ENCODE measurements at places on chromosomes 6 and 20.

DNA sequence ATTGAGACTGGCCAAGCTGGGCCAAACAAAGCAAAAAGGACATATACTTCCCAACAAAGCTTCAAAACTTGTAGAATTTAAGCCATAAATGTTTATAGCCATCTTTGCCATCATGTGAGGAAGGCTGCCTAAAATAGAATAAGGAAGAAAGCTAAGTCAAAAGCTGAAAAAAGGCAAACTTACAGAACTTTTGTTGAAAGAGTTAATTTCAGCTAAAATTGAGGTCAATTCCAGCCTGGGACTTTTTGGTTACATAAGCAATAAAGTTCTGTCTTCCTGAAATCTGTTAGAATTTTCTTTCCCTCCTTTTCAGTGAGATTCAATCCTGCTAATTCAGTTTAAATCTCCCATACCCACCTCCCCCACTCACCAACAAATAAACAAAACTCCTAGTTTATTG lies 227.9 kb upstream of the MARCKS start:
- DNase-seq, result no peak

GRCh38 chr20:34129518-34130162 lies 17.6 kb upstream of the EIF2S2 start:
- peak; percentile 20 for DNase-seq

DNA sequence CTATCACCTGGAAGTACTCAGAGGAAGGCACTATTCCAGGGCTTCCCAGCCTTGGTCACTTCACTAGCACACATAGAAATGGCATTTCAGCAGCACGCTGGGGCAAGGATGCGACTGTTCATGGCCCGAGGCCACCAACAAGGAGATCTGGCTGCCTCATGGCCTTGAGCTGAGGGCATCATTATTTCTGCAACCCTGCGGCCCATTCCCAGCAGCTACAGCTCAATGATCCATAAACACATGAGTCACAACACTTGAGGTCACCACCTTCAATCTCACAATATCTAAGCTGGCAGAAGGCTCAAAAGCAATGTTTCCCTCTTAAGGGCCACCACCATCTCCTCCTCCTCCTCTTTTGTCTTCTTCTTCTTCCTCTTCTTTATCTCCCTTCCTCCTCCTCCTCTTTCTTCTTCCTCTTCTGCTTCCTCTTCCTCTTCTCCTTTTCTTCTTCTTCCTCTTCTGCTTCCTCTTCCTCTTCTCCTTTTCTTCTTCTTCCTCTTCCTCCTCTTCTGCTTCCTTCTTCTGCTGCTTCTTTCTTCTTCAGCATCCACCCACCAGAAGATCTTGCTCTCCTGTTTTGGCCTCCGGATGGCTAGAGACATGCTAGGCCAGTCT lies 382.9 kb upstream of the CNR1 start:
- no peak for DNase-seq

- no peak for DNase-seq
Measured at GRCh38 chr20:61288331-61288784, 36.3 kb downstream of the CDH4 start.

- no peak for DNase-seq
Measured at GRCh38 chr6:148888856-148889255, 142.0 kb downstream of the UST start.

DNA sequence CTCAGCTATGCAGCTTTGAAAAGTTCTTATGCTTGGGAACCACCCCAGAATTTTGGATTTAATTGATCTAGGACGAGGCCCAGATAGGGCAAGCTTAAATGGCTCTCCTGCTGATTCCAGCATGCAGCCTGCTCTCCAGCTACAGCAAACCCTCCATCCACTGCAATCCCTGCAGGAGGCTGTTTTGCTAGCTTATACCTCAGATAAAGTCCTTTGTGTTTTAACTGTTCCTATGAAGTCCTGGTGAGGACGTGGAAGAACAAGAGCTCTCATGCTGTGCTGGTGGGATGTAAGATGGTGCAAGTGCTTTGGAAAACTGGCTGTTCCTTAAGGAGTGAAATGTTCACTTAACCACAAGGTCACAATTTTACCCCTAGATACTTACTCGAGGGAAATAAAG lies 25.5 kb upstream of the NXT1 start:
- DNase-seq, result no peak

DNA sequence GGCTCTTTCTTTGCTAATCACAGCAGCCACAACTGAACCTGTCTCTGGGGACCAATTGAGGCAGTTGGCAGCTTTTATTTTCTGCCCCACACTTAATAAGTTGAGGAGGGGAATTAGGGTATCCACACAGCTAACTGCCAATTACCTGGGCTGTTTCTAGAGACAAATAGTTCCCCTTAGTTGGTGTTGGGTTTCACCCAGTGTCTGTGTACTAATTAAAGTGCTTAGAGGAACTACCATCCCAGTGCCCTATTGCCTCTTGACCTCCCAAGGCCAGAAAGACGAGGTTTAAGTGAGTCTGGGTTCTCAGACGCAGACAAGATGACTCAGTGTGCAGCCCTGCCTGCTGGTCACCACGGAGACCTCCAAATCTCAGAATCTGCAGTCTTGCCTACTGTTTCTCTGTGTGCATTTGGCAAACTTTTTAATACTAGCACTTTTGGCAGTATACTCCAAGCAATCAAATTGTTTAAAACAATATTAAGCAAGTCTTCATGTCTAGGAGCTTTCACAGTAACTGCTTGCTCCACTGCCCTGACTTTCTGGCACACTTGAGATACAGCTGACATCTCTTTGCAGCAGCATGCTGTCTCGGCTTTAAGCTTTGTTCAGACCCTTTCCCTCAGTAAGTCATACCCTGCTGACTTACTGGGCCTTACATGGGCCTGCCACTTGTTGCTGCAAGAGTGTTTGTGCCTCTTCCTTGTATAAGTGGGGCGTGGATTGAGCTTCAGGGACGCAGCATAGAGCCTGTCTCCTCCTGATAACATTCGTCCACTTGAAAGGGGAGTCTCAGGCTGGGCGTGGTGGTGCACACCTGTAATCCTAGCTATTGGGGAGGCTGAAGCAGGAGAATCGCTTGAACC lies 31.9 kb downstream of the STK35 start:
- no peak for DNase-seq

DNA sequence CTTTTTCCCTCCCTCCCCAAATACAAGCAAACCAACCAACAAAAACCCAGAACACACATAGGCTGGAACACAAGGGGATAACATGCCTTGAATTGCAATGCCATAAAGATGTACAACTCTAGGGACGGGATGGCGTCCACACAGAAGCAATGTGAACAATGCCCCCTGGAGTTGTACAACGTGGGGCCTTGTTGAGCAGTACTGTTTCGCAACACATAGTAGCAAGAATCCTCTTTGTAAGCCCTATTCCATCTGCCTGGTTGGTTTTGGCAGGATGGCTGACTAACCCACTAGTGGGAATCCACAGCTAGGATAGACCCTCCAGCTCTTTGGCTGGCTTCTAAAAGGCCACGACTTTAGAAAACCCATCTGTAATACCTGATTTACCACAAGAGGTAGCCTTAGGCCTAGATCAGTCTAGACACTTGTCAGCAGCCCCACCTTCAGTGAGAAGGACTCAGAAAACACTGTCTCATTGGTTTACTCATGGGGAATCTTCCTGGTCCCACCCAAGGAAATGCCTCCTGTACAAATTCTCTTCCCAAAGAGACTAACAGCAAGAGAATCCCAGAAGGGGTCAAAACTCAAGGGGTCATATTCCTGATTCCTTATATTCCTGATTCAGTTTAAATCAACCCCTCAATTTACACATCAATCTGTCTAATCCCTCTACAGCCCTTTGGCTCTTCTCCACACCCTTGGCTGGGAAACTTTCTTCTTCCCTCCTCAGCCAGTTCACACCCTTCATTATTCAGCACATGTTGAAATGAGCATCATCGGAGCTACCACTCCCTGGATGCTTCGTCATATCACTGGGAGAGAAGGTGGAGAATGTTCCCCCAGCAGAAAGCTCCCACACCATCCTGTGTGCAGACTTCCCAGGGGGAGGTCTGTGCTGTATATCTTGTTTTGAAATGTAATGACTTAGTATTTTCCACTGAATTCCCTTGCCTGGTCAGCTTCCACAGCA lies 622.4 kb upstream of the FLRT3 start:
- no peak for DNase-seq

DNA sequence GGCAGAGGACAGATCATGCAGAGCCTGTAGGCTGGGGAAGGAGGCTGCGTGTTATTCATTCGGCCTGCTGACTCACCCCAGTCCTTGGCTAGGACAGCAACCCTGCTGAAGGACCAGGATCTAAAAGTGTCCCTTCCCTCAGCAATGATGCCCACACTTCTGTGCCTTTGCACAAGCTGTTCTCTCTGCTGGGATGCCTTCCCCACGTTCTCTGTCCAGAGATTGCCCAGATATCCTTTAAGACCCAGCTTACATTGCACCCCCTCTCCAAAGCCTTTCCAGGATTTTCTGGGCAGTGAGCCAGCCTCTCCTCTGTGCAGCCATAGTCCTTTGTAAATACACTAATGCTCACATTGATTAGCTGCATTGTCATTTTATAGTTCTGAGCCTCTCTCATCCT lies 99.3 kb upstream of the CHD6 start:
- DNase-seq, result no peak

DNA sequence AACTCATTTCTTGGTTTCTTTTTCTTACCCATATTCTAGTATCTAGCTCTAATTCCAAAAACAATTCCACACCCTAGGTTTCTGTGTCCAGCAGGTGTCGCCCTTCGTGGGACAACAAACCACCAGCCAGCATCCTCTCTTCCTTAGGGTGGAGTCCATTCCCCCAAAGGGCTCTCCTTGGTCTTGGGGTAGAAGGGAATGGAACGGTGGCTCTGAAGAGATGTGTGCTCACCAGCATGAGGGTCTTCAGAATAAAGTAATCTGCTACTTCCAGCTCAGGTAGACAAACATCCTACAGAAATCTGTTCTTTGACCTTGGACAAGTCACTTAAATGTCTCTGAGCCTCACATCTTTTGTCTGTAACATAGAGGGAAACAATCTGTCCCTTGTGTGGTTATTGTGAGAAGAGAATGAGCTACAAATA lies 7.2 kb downstream of the HLA-DMB start:
- peak; percentile 77 for DNase-seq

DNA sequence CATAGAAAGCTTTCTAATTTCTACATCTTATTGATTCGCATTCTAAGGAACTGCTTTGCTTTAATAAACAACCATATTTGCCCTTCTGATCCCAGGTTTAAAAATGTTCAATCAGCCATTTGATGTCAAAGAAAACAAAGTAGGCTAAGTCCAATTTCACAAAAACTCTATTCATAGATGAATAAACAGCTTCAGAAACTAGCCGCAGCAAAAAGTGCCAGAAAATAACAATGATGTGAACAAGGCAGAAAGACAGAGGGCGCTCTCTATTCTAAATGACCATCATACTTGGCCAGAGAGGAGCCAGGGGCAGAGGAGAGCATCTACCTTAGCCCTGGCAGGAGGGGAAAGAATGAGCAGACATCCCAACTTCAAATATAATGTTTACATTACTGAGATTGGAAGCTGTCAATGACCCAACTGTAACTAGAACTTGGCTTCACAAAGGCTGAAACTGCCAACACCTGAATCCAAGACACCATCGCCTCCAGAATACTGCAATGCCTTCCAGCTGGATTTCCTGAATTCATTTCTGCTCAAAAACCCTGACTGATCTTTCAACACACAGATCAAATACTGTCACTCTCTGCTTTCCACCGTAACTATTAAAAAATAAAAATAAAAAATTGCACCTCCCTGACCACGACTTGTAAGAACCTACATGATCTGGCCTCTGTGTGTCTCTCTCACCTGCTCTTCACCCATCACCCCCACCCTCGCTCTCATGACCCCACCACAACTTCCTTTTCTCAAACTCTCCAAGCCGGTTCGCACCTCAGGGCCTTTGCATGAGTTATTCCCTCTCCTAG lies 9.5 kb downstream of the CNKSR3 start:
- DNase-seq, result no peak

DNA sequence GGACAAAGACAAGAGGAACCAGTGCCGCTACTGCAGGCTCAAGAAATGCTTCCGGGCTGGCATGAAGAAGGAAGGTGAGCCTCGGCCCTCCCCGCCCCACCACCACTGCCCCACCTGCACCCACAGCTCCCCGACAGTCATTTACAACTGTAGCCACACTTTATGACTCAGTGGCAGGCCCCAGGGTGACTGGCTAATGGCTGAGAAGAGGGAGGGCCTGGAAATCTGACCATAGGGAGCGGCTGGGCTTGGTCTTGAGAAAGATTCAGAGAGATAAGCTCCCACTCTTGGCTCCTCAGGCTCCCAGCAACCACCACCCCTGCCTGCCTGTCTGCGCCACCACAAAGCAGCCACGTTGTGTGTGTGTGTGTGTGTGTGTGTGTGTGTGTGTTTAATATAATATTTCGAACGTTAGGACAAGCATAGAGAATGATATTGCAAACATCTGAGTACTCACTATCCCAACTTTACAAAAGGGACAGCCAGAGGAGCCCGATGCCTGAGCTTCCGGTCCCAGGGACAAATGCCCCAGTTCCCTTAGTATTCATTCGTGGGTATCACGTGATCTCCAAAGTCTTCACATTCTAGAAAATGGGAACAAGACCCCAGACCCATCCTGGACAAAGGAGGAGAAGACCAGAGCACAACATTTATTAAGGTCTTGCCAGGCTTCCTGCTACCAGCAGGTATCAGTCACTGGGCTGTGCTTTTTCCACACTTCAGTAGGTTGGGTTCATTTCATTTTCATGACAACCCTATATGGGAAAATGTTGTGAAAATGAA lies 52.1 kb downstream of the HNF4A start:
- DNase-seq, result no peak

GRCh38 chr20:46023148-46023484 lies 5.9 kb upstream of the SLC12A5 start:
- DNase-seq, result no peak

DNA sequence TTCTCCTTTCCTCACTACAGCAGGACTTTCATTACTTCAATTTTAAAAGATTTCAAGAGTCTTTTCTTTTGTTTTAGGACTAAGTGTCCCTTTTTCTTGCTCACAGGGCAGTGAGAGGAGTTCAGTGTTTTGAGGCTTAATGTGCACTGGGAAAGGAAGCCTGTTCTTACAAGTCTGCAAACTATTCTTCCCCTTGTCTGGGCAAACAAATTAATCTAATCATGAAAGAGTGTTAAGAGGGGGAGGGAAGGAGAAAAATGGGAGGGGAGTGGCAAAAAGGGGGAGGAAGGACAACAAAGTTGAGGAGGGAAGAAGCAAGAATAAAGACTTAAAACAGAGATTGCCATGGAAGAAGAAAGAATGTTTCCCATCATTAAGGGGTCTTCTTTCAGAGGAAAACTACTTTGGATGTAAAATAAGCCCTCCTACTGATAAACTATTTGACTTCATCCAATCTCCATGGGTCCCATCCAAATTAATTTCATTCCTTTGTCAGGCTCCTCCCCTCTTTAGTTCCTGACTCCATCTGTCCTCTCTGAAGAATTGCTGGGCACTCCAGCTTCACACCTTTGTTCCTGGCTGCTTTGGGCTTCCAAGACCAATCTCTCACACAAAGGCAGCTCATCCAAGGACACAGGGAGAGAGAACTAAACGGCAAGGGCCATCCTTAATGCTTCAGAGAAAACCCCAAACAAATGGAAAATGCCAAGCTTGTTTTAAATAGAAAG lies 244.5 kb downstream of the TPBG start:
- no peak for DNase-seq

DNA sequence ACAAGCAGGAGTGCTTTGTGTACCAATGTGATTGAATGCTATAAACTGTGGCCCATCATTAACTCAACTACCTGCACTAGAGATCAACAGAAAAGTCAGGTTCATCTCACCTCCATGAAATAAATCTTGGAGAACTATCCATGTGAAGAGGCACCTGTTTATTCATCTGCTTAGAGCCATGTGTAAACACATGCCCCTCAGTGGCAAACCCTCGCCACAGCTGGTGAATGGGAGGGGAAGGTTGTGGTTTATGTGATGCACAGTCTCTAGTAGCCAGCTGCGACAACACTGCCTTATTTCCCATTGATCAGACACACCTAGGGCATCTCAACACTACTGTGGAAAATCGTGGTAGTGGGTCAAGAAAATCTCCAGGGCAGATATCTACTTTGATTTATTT lies 640.2 kb downstream of the PTPRT start:
- DNase-seq, result no peak

Data from stimulated activated CD4-positive, alpha-beta T cell treated with anti-CD3 and anti-CD28 coated beads, Interleukin-4, amount 100 ng/mL, for 1 hour (primary cell).